ENCODE measurements at places on chromosomes 16 and 17.
A peak's percentile ranks its signal among the peaks of the same experiment; 100 is the strongest.

- peaks cover 22% of the 10 kb centered on the region for H3K27me3 ChIP-seq
- DNase-seq, result no peak
- peaks cover 23% of the 10 kb centered on the region for H3K4me1 ChIP-seq
- H3K27ac ChIP-seq, result peak overlapping the region; percentile 69
- no peaks in the 10 kb centered on the region for H3K36me3 ChIP-seq
Measured at GRCh38 chr17:43327834-43328420, 70.9 kb upstream of the ARL4D start.

DNA sequence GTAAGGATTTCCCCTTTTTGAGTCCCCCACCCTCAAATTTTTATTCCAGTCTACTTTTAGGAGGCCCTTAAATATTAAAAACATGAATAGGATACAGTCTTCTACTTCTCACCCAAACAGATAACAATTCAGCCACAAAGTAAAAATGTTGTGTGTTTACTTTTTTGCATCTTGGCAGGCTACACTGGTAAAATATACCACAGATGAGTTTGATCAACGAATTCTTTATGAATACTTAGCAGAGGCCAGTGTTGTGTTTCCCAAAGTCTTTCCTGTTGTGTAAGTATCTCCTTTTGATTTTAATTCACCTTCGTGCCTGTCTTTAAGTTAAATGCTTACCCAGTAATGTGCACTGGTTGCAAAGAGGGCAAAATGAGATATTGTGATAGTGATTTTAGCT lies 34.4 kb upstream of the RAB11FIP4 start:
- no peaks in the 10 kb centered on the region for H3K27me3 ChIP-seq
- H3K4me3 ChIP-seq, result no peak overlapping the region
- peaks cover 28% of the 10 kb centered on the region for H3K36me3 ChIP-seq
- no peaks in the 10 kb centered on the region for H3K4me1 ChIP-seq

GRCh38 chr17:48123111-48123510 lies 15.5 kb downstream of the SNX11 start:
- H3K27ac ChIP-seq, result no peak overlapping the region
- H3K36me3 ChIP-seq, result peaks cover 61% of the 10 kb centered on the region
- H3K4me1 ChIP-seq, result peaks cover 2% of the 10 kb centered on the region
- no peaks in the 10 kb centered on the region for H3K27me3 ChIP-seq
- no peak for DNase-seq

GRCh38 chr16:87853411-87854052 lies 15.8 kb downstream of the SLC7A5 start:
- DNase-seq, result peak; percentile 86
- H3K27me3 ChIP-seq, result no peaks in the 10 kb centered on the region
- peaks cover 54% of the 10 kb centered on the region for H3K4me1 ChIP-seq

- H3K27ac ChIP-seq, result no peak overlapping the region
- DNase-seq, result no peak
- H3K27me3 ChIP-seq, result no peaks in the 10 kb centered on the region
- no peaks in the 10 kb centered on the region for H3K4me1 ChIP-seq
- no peaks in the 10 kb centered on the region for H3K36me3 ChIP-seq
Measured at GRCh38 chr16:65106757-65107156, 15.1 kb downstream of the CDH11 start.

GRCh38 chr16:57185446-57185944 lies 344 bp downstream of the PSME3IP1 start:
- H3K4me1 ChIP-seq, result peaks cover 36% of the 10 kb centered on the region
- no peaks in the 10 kb centered on the region for H3K27me3 ChIP-seq
- peaks cover 20% of the 10 kb centered on the region for H3K36me3 ChIP-seq
- DNase-seq, result no peak
- peak overlapping the region; percentile 98 for H3K4me3 ChIP-seq

DNA sequence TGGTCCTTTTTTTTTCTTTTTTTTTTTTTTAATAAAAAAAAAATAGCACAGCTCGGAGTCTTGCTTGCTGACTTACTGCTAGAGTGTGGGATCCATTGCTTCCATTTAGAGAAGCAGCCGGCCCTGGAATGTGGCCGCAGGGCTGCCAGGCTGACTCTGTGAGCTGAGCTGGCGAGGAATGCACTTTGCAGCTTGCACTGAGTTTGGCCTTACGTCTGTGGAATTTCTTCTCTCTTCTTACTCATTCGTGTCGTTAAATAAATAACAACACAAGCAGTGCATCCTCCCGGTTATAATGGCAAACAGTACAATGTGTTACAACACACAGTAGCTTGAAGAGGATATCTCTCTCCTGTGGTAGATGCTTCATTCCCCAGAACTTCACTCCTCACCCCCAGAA lies 69.2 kb downstream of the PRKCB start:
- H3K4me3 ChIP-seq, result no peak overlapping the region
- H3K4me1 ChIP-seq, result peaks cover 35% of the 10 kb centered on the region
- H3K27ac ChIP-seq, result no peak overlapping the region
- no peaks in the 10 kb centered on the region for H3K27me3 ChIP-seq
- no peak for DNase-seq

DNA sequence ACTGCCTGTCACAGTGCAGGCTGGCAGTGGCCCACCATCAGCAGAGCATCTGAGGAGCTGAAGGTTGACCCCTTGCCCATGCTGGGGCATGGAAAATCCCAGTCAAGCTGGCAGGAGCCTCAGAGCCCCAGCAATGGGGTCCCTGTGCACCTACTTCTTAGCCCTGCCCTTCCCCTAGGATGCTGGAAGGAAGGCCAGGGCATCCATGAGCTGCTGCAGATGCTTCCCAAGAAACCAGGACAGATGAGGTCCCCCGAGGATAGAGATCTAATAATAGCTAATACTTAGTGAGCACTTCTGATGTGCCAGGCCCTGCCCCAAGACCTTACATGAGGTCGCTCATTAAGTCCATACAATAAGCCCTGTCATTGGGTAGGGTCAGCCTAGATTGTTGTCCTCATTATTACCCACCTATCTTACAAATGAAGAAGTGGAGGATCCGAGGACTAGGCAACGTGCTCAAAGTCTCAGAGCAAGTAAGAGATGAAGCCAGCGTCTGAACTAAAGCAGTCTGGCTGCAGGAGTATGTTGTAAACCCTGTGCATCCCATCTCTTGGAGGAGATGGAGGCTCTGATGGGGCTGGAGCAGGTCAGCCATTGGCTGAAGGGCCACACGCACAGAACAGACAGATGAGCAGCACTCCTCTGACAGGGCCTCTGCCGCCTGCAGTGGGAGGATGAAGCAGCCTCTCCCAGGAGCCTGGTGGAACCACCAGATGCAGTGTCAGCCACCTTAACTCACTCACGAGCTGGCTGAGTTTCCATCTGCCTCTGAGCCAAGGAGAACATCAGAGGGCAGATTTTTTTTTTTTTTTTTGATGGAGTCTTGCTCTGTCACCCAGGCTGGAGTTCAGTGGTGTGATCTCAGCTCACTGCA lies 175.4 kb downstream of the WSCD1 start:
- peaks cover 2% of the 10 kb centered on the region for H3K27me3 ChIP-seq
- no peak overlapping the region for H3K27ac ChIP-seq
- no peaks in the 10 kb centered on the region for H3K36me3 ChIP-seq
- no peaks in the 10 kb centered on the region for H3K4me1 ChIP-seq
- no peak for DNase-seq

DNA sequence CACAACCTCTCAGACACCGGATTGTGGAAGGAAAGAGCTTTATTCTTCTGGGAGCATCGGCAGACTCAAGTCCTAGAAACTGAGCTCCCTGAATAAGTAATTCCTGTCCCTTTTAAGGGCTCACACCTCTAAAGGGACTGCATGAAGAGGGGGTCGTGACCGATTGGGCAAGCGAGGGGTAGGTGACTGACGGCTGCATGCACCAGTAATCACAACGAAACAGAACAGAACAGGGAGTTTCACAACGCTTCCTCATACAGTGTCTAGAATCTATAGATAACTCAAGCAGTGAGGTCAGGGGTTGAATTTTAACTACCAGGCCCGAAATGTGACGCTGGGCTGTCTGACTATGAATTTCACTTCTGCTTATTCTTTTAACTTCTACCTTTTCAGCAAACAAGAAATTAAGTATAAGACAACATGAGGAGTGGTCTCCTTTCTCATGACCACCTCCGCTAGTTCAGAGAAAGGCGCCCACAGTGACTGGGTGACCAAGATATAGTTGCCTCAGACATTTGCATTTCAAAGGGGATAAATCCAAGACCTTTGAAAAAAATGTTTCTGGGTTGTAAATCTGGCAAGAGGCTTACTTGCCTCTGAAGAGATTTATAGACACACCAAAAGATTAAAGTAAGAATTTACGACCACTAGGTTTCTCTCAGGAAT lies 88.4 kb upstream of the ATF7IP2 start:
- H3K4me3 ChIP-seq, result no peak overlapping the region
- no peaks in the 10 kb centered on the region for H3K4me1 ChIP-seq
- no peak overlapping the region for H3K27ac ChIP-seq
- H3K36me3 ChIP-seq, result no peaks in the 10 kb centered on the region
- no peaks in the 10 kb centered on the region for H3K27me3 ChIP-seq
- no peak for DNase-seq

All from activated T-helper 2 cell treated with anti-CD3 and anti-CD28 coated beads, Interferon-gamma antibody, Interleukin-2, Interleukin-4, amounts not matched to agents 10 μg/mL and 5 μg/mL and 100 μg/mL, durations not matched to agents 14 hours and 24 hours and 36 hours (primary cell).